ENCODE measurements at places on chromosomes 1 and 21. TPM values are rescaled to one million over a fixed set of nuclear protein-coding genes. Genes with fewer than 3 reads are reported as not detected.

The KCNE2 gene
- 1.0 TPM for total RNA-seq

The ZNF593OS gene
- not detected for total RNA-seq

The CD53 gene
- total RNA-seq = 28.2 TPM

The GPR37L1 gene
- 2.4 TPM for total RNA-seq

The IFNLR1 gene
- total RNA-seq = 5.3 TPM

The TRIM46 gene
- 0.39 TPM for total RNA-seq

The NCF2 gene
- total RNA-seq = 8.3 TPM

The ENTREP3 gene
- 42.6 TPM for total RNA-seq

The ATAD3C gene
- 1.4 TPM for total RNA-seq

The PGLYRP3 gene
- not detected for total RNA-seq

The RAVER2 gene
- total RNA-seq = 35.9 TPM

The RIPPLY3 gene
- total RNA-seq = not detected

The KIF21B gene
- total RNA-seq = 10.5 TPM

The VWA5B1 gene
- 2.1 TPM for total RNA-seq

The C1QA gene
- total RNA-seq = 30.1 TPM

All from mucosa of descending colon (tissue), 3 donors.